ENCODE measurements at places on chromosomes 6 and 20.

GRCh38 chr20:58113716-58114115 is 114.7 kb downstream of the ANKRD60 start:
- DNase-seq: no peak

GRCh38 chr6:134674562-134674961 is 275.3 kb downstream of the ALDH8A1 start:
- DNase-seq: no peak

GRCh38 chr6:148263010-148263409 is 79.6 kb upstream of the SASH1 start:
- DNase-seq: no peak

DNA sequence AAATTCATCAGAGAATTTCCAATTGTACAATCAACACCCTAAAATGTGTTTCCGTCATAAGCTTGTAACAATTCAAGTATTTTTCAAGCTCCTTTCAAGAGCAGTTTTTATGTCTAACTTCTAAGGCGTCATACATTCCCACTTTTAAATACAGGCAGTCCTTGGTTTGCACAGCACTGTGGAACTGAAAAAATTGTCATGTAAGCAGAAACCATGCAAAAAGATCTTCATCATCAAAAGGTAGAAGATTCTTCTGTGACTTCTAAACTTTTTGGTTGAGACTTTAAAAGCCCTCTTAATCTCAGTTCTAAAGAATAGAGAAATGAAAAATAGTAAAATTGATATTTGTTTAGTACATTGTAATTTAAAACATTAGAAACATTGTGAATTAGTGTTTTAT is 315.6 kb downstream of the TPBG start:
- DNase-seq: no peak

DNA sequence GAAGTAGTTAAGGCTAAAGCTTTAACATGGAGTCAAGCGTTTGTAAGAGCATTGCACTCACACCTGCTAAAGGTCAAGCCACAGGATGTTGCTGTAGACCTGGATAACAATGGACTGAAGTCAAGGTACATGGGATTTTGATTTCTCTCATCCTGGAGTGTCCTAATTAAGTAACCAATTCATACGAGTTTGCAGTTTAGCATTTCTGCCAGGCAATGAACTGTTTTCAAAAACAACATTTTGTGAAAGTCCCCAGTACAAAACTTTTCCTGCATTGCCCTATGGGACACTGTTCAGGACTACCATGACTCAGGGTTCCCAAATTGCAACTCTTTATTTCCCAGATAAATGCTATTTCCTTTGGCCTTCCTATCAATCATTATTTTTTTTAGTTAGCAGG is 17.4 kb upstream of the SIRPB1 start:
- no peak for DNase-seq

DNA sequence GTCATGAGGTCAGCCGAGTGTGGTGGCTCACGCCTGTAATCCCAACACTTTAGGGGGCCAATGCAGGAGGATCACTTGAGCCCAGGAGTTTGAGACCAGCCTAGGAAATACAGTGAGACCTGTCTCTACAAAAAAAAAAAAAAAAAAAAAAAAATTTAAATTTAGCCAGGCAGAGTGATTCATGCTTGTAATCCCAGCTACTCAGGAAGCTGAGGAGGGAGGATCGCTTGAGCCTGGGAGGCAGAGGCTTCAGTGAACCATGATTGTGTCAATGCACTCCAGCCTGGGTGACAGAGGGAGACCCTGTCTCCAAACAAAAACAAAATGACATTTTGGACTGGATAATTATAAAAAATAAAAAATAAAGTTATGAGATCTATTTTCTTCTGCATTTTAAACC is 56.2 kb downstream of the ADGRF1 start:
- DNase-seq: no peak

DNA sequence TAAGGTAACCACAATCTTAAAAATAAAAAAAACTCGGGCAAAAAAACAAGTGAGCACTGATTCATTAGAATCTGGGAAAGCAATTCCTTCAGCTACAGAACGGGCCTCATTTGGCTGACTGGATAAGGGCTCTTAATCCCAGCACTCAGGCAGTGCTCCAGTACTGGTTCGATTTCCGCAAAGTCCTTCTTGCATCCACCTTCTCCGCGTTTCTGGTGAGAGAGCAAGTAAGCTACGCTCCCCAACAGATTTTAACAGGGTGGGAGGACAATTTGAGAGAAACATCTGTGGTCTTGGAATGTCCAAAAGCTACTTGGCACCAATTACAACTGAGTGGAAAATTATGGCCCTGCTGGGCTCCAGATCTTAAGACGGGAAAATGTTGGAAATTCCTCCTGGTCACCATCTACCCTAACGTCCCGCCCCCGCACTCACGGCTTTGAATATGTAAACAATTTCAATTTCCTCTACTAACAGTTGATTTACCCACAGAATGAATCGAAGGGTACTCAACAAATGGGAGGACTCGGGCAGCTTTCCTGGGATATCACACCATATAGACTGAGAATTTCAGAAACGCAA is 18.1 kb upstream of the ZSCAN9 start:
- DNase-seq: no peak

GRCh38 chr6:122143813-122144601 is 255.4 kb upstream of the HSF2 start:
- DNase-seq: no peak

DNA sequence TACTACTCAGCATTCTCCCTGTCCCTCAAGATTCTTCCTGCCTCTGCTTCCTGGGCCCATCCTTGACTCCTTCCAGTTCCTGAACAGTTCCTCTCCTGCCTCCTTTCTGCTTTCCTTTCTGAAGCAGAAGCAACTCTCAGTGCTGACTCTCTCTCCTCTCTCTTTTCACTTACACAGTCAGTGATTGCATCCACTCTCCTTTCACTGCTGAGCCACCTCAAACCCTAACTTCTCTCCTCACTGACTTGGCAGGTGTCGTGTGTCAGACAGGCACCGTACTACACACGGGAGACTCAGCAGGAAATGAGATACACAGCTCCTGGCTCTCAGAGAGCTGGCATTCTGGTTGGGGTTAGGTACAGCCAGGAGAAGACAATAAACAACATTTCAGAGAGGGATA is 5.6 kb downstream of the ABHD16A start:
- no peak for DNase-seq

DNA sequence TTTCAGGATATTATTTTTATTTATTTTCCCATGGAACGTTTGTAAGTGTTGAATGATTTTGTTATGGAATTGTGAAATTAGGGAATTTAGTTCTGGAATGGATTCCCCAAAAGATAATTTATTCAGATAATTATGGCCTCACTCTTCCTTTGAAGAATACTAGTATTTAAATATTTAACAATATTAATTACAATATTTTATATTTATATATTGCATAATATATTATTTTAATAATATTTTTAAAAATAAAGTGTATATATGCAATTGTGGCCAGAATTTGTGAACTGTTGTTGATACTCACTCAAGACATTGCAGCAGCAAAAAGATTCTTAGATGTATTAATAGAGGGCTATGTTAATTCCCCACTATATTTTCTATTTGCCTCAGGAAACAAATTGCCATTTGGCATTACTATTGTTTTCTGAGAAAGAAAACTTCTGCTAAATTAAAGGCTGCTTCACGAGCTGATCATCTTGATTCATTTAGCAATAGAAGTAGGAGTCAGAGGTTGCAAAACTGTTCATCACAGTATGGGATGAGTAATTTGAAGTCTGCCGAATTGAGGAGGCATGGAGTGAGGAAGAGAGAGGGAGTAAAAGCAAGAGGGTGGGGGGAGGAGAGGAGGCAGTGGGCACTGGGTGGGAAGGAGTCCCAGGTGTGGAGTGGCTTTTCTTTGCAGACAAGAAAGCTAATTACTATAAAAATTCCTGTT is 729.2 kb downstream of the DHX35 start:
- DNase-seq: no peak

DNA sequence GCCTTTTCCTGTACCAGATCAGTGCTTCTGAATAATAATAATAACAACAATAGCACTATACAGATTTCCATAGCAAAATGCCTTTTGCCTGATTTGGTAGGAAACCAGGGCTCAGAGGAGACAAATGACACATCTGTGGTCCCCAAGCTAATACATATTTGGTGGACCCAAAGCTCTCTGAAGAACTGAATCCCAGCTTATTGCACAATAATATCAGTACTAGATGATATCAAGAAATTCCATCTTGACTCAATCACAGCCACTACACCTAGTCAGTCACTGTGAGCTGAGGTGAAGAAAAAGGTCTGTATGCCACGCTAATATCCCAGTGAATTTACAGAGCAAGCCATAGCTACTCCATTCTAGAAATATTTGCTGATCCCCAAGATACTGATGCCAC is 270.6 kb upstream of the RIN2 start:
- no peak for DNase-seq

DNA sequence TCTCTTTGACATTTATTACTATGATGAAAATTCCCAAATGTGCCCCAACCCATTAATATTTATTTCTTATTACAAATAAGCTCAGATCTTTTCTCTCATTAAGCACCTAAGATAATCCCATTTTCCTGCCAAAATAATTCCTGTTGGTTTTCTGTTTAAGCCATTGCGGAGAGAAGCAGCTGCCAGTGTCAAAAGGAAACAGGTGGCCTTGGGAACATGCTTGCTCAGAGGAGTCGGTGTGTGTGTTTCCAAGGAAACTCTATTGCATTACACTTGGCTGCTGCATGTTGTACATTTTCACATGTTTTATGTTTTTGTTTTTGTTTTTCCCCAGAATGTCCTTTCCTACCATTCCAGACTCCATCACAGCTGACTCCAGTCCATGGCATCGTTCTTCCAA is 56.4 kb downstream of the CD24 start:
- no peak for DNase-seq

GRCh38 chr6:155219858-155220301 is 43.9 kb upstream of the CLDN20 start:
- no peak for DNase-seq

- no peak for DNase-seq
Observed at GRCh38 chr6:85580118-85580877, 13.4 kb downstream of the SNX14 start.

DNA sequence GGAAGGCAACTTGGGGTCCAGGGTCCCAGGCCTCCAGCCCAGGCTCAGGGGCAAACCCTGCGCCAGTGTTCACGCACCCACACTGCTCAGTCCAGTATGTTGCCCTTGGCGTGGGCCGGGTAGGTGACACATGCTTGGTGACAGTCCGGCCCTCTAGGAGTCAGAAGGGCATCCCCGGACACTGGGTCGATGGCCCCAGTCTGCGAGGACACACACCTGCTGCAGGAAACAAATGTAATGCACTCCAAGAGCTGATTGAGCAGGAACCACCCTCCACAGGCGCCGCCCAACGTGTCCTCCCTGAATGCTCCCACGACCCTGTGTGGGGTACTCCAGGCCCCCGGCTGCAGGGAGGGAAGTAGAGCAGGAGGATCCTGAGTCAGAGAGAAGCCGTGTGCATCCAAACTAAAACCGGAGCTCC is 160.7 kb downstream of the DLL1 start:
- no peak for DNase-seq

- DNase-seq: no peak
Observed at GRCh38 chr20:11332381-11332780, 585.3 kb upstream of the BTBD3 start.

- DNase-seq: no peak
Observed at GRCh38 chr20:49993301-49993751, 10.5 kb downstream of the SNAI1 start.

DNA sequence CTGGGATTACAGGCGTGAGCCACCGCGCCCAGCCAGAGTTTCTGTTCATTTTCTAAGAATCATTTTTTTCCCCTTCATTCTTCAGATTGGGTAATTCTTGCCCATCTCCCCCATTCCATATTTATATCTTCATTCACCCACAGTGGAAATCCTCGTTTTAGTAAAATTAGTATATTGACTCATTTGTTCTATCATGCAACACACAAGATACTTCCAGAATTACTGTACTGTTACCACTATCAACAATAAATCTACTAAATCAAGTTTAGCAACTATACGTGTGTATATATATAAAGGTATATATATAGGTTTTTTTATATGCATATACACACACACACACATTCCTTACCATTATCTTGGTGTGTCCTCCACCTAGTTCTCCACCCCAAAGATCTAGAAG is 41.2 kb upstream of the KCNG1 start:
- DNase-seq: no peak

DNA sequence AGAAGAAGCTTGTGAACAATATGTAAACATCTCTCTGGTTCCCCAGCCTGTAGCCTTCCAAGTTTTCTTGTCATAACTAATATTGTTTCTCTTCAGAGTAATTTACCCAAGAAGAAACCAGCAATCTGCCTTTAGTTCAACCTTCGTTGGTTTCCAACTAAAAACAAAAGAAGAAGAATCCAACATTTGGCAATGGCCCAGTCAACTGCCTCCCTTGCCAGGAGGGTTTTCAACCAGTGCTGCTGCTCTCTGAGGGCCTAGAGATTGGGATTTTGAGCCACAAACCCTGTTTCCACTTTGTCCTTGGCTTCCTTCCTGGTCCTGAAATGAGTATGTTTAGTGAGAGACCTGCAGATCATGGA is 395.8 kb upstream of the CNR1 start:
- DNase-seq: no peak

GRCh38 chr6:166751051-166751595 is 124.1 kb upstream of the RPS6KA2 start:
- DNase-seq: no peak

DNA sequence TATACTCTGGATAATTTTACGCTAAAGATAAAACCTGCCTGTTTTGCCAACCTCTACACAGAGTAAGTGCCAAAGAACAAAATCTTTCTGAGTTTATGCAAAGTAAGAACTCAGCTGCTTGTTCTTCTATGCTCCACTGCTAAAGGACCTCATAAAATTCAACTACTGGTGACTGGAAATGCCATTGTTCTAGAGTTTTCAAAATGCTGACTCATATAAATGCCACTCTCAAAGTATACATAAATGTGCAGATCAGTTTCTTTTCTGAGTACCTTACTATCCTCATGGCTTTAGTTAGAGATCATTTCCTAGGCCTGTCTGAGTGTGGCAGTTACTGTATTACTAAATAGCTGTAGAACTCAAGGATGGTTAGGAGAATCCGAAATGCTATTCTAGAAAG is 45.6 kb downstream of the LYRM4 start:
- DNase-seq: no peak

- DNase-seq: no peak
Observed at GRCh38 chr6:37074053-37074827, 68.8 kb downstream of the FGD2 start.

GRCh38 chr6:2157441-2158127 is 87.8 kb downstream of the GMDS start:
- no peak for DNase-seq

- DNase-seq: no peak
Observed at GRCh38 chr6:88044530-88044929, 3.1 kb upstream of the SPACA1 start.

GRCh38 chr6:32226434-32226833 is 2.6 kb upstream of the NOTCH4 start:
- DNase-seq: no peak

DNA sequence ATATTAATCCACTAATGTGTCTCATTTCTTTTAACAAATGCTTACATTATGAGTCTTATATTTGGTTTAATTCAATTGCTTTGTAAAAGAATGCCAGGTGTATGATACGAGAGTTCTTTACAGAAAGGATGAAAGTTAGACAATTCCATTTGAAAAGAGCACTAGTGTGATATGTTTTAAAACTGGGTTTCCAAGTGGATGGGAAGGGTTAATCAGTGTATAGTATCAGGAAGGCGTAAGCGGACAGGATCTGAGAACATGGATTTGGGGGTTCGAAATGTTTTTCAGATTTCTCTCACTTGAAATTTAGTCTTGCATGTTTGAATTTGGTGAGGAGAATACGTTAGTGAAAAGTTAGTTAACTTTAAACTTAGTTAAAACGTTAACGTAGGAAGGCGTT is 2.6 kb downstream of the FOXO3 start:
- no peak for DNase-seq

- DNase-seq: no peak
Observed at GRCh38 chr20:63521602-63522001, 1.0 kb downstream of the PPDPF start.

Measured in stimulated activated CD8-positive, alpha-beta memory T cell treated with anti-CD3 and anti-CD28 coated beads, Interleukin-12 subunit alpha, Interleukin-12 subunit beta, amount 100 ng/mL, for 4 hours (primary cell).